ENCODE measurements at places on chromosomes 12 and 14.

DNA sequence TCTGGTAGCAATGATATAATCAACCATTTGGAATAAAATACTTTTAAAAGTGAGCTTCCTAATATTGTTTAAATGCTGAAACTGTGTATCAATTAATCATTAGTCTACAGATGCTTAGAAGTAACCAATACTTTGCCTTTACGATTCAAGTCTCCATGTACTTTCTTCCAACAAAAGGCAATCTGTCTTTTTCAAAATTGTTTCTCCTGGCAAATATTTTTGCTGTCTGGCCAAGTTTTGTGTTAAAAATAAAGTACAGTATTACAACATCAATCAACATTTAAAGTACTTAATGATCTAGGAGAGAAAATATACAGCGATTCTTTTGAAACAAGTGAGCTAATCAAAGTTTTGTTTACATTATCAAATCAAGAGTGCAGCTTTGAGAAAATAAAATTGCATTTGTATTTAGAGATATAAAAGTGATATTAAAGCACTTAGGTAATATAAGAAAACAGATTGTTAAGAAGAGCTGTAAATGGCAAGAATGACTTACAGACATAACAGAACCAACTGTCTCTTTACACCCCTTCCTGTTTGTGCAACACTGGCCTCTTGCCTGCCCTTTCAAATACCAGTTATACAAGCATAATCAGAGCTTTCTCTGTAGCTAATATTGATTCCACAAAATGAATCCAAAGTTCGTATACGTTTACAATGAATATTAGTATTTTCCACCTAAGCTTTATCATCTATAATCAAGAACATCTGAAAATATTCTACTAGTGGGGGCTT lies 38.2 kb upstream of the FBLN5 start:
- DNase-seq, result no peak

- no peak for DNase-seq
Measured at GRCh38 chr12:6909421-6910145, 4.8 kb upstream of the ENO2 start.

DNA sequence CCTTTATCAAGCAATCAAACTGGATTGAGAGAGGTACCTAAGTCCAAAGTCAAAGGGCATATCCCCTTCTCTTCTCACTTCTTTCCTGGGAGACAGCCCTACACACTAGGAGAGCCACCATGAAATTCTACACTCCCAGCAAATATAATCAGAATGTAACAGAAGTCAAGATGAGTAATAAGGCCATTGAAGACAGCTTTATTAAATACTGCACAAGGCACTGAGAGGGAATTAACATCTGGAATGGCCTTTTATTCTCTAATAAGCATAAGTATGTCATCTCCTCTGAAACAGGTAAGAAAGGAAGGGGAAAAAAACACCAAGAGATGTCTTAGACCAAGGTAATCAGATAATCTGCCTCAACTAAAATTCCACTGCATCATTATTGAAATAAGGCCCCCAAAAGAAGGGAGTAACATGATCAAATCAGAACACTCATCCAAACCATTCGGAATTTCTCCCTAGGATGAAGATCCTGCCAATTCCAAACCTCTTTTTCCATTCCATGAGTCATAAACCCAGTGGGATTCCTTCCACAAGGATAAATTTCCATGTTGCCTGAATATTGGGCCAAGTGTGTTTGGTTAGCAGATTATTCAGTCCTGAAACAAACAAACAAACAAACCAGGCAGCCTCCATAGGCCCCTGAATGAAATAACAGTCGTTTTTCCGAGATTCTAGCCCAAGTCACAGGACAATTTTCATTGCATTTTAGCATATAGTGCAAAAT lies 19.9 kb downstream of the SLC35F4 start:
- no peak for DNase-seq

- no peak for DNase-seq
Measured at GRCh38 chr12:58882826-58883225, 37.5 kb downstream of the LRIG3 start.

DNA sequence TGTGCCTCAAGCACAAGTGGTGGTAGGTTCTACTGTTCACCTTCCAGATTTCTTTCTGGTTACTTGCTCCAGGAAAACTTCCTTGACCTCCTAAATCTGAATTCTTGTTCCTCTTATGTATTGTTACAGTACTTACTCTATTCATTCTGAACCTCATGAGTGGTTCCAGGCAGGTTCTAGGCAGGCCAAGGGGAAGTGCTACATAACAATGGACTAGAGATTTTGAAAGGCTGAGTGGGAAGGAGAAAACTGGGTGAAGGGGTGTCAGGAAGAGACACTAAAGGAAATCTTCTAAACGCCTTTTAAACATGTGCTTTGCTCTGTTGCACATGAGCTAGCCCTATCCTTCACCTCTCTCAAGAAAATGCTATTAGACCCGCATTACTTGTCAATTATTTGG lies 1.6 kb downstream of the YARS2 start:
- DNase-seq, result no peak

DNA sequence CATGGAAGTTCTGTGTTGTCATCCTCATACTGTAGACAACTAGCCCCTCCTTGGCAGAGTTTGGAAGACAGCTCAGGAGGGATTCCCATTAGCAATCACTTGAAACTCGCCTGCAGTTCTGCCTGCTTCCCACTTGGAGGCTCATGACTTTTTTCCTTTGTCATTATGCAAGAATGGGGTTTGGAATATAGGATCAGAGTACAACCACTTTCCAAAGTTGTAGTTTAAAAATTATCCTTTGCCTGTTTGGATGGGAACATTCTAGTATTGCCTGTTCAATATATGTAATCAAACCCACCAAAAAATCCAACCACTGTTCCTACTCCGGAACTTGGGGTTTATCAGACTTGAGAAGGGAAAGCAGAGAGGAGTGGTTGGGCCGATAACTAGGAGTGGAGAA lies 2.1 kb upstream of the GPD1 start:
- DNase-seq, result no peak

DNA sequence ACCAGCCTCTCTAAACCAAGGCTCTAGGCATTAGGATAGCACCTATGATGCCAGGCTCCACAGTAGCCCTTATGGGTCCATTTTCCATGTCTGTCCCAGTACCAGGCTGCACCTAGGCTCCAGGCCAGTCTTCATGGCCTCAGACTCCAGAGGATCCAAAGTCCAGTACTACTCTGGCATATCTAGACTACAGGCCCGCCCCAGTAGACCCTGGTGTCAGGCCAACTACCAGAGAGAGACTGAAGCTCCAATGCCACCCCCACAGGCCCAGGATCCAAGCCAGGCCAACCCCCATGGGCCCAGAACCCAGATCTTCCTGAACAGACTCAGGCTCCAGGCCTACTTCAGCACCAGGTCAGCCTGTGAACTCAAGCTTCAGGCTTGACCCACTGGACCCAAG lies 287.0 kb downstream of the KCNC2 start:
- DNase-seq, result no peak
